ENCODE measurements at places on chromosomes 16 and 17.
A peak's percentile ranks its signal among the peaks of the same experiment; 100 is the strongest.

DNA sequence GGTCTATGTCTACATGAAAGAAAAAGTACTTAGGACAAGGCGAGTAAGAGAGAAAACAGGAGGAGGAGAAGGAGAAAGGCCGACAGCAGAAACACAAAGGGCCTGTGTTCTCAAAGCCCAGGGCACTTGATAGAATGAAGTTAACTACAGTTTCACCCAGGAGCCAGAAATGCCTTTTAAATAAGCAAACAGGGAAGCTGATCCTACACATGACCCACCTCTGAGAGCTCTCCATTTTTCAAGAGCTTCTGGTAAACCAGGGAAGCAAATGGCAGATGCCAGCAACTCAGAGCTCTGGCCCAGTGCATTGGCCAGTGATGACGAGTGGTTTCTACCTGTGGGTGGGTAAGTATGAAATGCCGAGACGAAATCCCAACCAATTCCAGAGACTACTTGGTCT lies 163.4 kb downstream of the ZFHX3 start:
- DNase-seq, result no peak

DNA sequence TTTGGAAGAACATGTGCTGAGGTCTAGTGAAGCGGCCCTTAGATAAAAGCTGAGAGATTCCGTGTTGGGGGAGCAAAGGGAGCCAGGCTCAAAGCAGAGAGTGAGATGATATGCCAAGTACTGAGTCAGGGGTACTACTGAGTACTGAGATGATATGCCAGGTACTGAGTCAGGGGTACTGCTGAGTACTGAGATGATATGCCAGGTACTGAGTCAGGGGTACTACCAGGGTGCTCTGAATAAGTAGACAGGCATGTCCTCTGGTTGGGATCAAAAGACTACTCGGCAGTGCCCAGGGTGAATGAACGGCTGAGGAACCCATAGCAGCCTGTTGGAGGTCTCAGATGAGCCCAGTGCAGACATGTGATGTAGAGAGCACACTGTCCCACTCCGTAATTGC lies 239.0 kb downstream of the SOX9 start:
- no peak for DNase-seq

DNA sequence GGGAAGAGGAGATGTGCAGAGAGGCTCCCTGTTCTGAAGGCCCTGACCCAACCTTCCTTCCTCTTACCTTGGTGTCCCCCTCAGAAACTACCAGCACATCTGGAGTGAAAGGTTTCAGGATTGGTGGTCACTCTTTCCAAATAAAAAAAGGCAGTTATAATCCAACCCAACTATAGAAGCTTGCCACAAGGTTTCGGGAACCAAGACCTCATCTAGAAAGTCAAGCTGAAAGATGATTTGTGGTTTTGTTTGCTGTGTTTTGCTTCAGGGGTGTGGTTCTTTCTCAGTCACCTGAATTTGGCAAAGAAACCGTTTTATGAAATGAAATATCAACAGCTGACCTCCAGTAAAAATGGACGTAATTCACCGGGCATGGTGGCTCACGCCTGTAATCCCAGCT lies 19.3 kb downstream of the SHMT1 start:
- DNase-seq, result no peak

DNA sequence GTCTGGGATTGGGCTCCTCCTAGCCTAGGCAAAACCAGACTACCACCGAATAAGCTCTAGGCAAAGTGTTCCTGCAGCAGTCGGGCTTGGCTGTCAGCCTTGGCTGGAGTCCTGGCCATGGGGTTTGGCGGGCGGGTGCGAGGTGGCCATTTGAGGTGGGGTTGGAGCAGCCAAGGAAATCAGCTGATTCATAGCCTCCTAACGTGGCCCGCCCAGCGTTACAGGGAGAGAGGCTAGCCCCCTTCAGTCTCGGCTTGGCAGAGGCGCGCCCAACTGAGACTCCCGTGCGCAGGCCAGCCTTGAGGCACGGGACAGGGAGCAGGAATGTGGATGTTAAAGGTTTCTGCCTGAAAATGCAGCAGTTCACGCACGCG lies 1.9 kb downstream of the PMP22 start:
- DNase-seq, result no peak

- no peak for DNase-seq
Measured at GRCh38 chr17:61235001-61235826, 164.4 kb upstream of the TBX2 start.

GRCh38 chr17:42153919-42154742 lies 658 bp downstream of the RAB5C start:
- no peak for DNase-seq

GRCh38 chr16:73483934-73484711 lies 436.2 kb upstream of the ZFHX3 start:
- DNase-seq, result no peak

DNA sequence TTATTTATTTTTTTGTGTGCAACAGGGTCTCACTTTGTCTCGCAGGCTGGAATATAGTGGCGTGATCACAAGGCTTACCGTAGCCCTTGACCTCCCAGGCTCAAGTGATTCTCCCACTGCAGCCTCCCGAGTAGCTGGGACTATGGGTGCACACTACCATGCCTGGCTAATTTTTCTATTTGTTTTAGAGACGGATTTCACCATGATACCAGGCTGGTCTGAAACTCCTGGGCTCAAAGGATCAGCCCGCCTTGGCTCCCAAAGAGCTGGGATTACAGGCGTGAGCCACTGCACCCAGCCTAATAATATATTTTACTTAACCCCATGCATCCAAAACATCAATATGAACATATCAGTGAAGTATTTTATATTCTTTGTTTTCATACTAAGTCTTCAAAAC lies 2.0 kb downstream of the CCDC200 start:
- DNase-seq, result no peak

- no peak for DNase-seq
Measured at GRCh38 chr17:44880062-44880461, 19.2 kb downstream of the EFTUD2 start.

GRCh38 chr16:89052890-89053724 lies 40.5 kb upstream of the ACSF3 start:
- peak; percentile 13 for DNase-seq

- DNase-seq, result no peak
Measured at GRCh38 chr17:42706732-42707131, 24.4 kb downstream of the CNTNAP1 start.

- no peak for DNase-seq
Measured at GRCh38 chr17:19991252-19991885, 13.7 kb upstream of the AKAP10 start.

GRCh38 chr16:51523400-51523799 lies 372.3 kb upstream of the SALL1 start:
- DNase-seq, result no peak

GRCh38 chr16:907361-907760 lies 63.4 kb downstream of the LMF1 start:
- no peak for DNase-seq

DNA sequence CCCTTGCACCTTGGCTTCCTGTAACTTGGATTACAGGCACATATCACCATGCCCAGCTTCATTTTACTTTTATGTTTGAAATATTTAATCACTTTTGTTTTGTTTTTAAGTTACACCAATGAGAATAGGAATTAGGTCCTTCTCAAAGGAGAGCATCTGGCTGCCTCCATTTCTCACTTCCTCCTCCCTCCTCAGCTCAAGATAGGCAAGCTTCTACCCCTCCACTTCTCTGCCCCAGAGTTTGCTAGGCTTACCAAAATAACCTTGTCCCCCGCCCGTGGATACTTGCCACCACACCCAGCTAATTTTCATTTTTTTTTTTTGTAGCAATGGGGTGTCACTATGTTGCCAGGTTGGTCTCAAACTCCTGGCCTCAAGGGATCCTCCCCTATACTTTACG lies 17.9 kb downstream of the GABARAPL2 start:
- no peak for DNase-seq

DNA sequence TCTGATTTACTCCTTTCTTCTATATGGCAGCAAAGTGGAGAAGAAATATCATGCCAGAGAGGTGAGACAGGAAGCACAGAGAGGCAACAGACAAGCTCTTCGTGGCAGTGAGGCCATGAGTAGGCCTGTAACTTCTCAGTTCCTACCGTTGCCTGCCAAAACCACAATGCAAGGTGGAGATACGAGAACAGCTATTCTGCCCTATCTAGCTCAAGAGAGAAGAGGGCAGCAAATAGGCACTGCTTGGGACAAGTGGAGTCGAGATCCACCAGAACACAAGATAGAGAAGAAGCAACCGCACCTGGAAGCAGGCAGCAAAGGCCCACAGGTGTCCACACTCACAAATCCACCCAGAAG lies 24.8 kb downstream of the RANBP10 start:
- DNase-seq, result no peak

DNA sequence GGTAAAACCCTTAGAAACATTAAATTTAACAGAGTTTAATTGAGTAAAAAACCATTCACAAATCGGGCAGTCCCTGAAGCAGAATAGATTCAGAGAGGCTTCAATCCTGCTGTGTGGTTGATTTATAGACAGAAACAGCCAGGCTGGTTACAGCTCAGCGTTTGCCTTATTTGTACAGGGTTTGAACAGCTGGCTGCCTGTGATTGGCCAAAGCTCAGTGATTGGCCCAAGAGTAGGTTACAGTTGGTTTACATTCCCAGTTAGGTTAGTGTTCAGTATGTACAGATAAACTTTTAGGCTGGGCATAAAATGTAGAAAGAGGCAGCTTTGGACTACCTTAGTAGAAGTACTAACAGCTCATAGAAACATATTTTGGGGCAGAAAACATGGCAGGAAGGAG lies 210.4 kb upstream of the ELAC2 start:
- no peak for DNase-seq

DNA sequence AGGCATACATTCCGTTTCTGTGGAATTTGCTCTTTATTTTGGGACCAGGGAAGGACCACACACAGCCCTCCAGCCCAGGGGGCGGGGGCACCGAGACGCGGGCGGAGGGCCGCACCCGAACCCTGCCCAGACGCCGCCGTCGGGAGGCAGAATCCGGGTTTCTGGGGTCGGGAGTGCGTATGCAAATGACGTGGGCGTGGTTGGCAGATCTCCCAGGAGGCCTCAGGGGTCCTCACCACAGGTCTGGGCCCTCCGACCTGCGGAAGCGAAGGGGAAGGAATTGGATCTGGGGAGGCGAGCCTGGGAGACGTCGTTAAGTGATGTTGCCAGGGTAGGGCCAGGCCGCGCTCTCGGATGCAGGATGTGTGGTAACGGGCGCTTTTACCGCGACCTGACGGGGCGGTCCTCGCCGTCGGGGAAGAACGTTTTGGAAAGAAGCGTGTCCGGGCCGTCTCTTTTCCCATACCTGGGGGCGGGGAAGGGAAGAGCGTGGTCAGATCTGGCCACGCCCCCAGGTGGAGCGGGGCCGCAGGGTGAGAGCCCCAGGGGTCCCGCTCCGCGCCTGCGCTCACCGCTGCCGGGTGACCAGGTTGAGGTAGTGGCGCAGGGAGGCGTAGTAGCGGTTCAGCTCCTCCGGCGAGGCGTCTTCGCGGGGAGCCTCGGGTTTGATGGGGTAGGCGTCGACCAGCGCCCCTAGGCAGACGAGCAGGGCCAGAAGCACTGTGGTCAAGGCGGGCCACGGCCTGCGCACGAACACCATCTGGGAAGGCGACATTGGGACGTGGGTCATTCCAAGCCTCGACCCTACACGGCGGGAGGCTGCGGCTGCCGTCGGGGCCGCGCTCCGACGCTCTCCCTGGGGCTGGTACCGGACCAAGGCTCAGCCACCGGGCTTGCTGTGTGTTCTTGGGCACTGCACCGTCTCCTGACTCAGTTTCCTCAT lies 745 bp downstream of the PYY start:
- DNase-seq, result peak; percentile 46

DNA sequence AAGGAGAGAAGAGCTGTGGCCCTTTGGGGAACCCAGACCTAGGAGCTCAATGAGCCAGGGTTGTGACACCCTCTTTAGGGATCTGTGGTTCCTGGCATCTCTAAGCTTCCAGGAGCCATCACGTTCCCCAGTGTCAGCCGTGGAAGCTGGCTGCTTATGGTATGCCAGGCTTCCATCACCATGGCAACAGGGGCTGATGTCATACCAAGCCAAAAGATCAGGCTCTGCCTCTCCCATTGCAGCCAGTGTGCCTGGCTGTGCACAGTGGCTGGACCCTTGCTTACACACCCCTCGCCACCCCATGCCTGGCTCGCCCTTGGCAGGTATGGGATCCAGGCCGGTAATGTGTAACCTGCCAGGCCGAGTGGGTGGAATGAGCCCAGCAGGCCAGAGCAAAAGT lies 91.1 kb downstream of the SSH2 start:
- DNase-seq, result no peak

DNA sequence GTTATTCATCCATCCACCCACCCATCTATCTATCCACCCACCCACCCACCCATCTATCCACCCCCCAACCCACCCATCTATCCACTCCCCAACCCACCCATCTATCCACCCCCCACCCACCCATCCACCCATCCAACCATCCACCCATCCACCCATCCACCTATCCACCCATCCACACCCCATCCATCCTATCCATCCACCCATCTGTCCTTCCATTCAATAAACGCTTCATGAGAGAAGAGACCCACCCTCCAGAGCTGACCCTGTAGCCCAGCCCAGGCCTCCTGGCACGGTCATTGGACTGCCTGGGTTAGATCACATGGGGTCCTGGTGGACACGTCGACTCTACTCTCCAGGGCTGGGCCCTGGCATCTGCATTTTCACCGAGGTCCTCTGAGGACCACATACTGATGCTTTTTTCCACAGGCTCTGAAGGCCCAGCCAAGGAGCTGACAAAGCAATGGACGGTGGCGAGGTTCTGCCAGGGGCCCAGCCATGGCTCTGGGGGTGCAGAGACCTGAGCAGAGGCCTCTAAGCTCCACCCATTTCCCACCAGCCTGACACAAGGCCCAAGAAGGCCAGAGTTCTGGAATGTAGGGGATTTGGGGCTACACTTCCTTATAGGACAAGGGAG lies 41.3 kb upstream of the SLC38A10 start:
- no peak for DNase-seq

- no peak for DNase-seq
Measured at GRCh38 chr17:83175822-83176622, 96.6 kb downstream of the METRNL start.

- no peak for DNase-seq
Measured at GRCh38 chr17:79620207-79621038, 9.6 kb upstream of the RBFOX3 start.

- DNase-seq, result no peak
Measured at GRCh38 chr16:88088161-88088581, 136.9 kb downstream of the BANP start.

DNA sequence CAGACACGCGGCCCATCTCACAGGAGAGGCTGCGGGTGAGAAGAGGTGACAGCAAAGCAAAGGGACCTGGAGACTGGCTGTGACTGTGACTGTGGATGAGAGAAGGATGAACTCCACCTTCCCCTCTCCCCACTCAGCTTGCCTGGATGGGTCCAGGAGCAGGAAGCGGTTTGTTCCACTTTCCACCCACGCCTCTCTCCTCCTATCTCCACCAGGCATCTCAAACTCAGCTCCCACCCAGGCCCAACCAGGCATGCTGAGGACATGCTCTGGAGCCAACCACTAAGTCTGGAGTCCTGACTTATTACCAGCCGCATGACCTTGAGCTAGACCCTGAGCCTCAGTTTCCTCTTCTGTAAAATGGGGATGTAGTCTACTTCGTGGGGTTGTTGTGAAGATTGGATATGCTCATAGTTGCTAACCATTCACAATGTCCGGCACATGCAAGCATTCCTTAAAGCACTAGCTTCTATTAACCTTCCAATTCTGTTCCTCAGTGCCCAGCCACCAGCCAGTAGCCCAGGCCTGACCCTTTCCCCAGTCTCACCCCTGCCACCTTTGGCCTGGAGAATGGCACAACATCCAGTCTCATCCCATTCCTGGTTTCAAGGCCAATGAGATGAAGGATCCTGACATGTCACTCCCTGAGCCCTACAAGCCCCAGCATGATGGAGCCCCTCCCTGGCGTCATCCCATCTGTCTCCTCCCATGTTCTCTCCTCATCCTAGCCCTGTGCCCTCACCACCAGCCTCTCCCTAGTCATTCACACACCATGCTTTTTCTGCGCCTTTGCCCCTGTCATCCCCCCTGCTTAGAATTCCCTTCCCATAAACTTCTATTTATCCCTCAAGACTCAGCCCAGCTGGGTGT lies 2.3 kb downstream of the GAS2L2 start:
- DNase-seq, result no peak

Measured in NCI-H1930 (cell line).